IPS-NIHi11 (cell line): ENCODE measurements at places on chromosomes 13 and 19.

DNA sequence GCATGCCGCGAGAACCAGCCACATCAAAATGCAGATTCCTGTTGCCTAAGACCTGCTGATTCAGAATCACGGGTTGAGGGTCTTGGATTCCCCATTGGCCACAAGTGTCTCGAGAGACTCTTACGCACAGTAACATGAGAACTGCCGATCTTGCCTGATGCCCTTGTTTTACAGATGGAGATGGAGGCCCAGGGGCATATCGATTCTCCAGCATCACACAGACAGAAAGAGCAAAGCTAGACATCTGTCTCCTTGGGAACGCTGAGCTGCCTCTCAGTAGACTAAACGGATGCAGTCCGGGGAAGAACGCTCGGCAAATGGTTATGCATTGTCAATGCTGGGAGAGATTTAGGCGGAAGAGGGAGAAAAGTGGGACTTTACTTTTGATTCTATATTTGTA is 5.4 kb downstream of the NLRP12 start:
- DNase-seq: no peak

DNA sequence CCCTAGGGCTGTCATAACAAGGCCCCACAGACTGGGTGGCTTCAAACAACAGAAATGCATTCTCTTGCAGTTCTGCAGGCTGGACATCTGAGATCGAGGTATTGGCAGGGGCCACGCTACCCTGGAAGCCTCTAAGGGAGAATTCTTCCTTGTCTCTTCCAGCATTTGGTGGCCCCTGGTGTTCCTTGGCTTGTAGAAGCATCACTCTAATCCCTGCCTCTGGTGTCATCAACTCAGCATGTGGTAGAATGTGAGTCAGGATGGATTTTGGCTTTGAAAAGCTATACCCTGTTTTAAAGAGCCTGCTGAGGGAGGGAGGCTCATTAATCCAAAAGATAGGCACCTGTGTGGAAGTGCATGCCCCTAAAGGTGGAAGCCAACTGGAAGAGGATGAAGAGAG is 7.9 kb upstream of the GGACT start:
- DNase-seq: no peak

DNA sequence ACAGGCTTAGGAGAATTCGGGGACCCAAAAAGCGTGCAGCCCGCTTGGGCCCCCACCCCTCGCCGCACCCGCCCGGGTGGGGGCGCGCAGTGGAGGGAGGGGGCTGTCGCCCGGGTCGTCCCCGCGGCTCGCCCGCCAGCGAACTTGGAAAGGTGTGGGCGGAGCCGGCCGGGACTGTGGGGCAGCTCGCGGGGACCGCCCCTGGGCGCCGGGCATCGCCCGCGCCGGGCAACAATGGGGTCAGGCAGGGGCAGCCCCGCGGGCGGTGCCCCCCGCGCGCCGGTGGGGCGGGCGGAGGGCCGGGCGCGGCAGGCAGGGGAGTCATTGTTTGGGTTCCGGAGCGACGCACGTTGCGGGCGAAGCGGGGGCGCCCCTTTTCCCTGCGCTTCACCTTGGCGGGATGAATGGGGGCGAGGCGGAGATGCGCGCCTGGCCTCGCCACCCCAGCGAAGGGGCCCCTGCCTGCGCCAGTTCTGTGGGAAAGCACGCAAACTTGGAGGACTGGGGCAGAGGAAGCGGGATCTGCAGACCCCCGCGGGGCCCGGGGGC is 647 bp upstream of the KLF12 start:
- peak; percentile 57 for DNase-seq

DNA sequence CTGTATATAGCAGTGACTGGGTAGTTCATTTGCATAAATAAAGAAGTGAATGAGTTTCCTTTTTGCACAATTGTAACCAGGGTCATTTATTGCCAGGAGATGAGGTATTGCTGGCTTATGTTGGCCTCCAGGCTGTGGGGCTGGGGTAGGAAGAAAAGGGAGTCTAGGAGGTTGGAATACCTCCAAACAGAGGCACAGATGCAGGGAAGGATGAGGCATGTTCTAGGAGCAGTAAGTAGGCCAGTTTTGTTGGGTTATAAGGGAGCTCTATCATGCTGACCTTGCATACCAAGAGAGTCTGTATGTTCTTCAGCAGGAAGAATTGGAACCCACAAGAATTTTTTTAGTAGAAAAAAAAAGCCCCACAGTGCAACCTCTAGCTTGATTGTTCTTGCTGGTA is 17.2 kb upstream of the CYSLTR2 start:
- no peak for DNase-seq

DNA sequence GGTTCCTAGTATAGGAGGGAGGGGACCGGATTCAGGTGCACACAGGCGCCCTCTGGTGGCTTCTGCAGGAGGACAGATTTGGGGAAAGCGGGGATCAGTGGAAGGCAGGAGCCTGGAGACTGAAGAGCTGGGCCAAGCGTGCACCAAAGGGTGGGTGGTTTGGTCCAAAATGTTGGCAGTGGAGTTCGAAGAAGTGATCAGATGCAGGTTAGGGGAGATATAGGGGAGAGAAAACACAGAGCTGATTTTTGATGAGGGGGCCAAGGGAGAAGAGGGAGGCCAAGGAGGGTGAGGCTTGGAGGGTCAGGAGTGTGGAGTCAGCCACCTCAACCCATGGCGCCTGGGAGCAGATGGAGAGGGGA is 6.8 kb upstream of the CARM1 start:
- DNase-seq: peak; percentile 88

- DNase-seq: peak; percentile 80
Measured at GRCh38 chr19:40776932-40777644, 959 bp upstream of the RAB4B start.
